ENCODE measurements at places on chromosomes 13 and 19.
A peak's percentile ranks its signal among the peaks of the same experiment; 100 is the strongest.

DNA sequence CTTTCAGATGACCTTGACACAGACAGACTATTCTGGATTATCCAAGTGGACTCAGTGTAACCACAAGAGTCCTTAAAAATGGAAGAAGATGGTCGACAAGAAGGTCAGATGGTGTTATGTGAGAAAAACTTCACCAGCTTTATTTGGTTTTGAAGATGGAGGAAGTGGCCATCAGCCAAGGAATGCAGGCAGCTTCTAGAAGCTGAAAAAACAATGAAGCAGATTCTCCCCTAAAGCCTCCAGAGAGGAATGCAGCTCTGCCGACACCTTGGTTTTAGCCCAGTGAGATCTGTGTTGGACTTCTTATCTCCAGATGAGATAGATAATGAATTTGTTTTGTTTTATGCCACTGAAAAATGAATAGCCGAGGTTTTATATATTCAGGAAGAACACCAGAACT is 501.5 kb downstream of the DCT start:
- DNase-seq: no peak

- no peak for DNase-seq
Measured at GRCh38 chr13:113915786-113916329, 52.0 kb upstream of the GAS6 start.

GRCh38 chr19:49894879-49895565 is 1.7 kb downstream of the IL4I1 start:
- DNase-seq: no peak

- no peak for DNase-seq
Measured at GRCh38 chr19:40191836-40192646, 815 bp downstream of the MAP3K10 start.

GRCh38 chr19:15109768-15110417 is 2.7 kb downstream of the SYDE1 start:
- DNase-seq: no peak

GRCh38 chr13:96898646-96899254 is 95.5 kb downstream of the OXGR1 start:
- no peak for DNase-seq

GRCh38 chr13:35144166-35144890 is 202.3 kb downstream of the NBEA start:
- no peak for DNase-seq

GRCh38 chr13:44078806-44079376 is 199.2 kb downstream of the LACC1 start:
- no peak for DNase-seq

- no peak for DNase-seq
Measured at GRCh38 chr19:38304866-38305429, 897 bp downstream of the C19orf33 start.

DNA sequence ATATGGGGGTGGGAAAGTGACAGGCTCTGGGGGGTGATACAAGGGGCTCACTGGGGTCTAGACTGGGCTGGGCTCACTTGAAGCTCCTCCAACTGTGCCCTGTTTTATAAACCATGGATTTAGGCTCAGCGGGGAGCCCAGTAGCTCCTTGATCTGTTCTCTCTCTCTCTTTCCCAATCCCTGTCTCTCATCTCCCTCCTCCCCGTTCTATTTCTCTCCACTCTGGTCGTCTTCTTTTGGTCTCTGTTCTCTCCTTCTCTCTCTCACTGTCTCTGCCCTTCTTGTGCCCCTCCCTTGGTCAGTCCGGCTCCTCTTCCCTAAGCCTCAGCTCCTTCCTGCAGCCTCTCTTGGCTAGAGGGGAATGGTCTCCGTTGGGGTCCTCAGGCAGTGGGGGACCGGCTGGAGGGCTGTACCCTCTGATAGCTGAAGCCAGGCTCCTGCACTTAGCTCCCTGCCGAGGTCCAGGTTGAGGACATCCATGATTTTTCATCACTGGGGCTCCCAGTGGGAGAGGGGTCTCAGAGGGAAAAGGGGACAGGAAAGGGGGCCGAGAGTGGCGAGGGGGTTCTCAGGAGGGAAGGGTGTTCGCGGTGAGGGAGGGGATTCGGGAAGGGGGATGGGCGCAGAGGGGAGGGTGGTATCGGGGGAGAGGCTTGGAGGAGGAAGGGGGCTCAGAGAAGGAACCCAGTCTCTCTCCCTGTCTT is 8.5 kb downstream of the UNC13A start:
- DNase-seq: no peak

DNA sequence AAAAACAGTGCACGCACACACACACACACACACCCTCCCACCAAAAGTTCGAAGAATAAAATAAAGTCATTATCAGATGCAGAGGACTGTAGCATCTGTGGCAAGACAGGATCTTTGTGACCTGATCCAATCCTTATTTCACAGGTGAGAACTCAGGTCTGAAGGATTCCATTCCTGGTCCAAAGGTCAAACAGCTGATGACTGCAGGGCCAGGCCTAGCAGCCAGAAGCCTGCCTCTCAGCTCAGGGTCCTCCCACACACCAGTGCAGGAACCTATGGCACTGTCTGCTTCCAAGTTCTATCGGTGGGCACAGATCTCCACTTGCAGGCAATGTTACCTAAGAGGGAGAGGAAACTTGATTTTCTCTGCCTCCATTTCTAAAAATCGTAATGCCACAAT is 57.5 kb downstream of the SERP2 start:
- no peak for DNase-seq

DNA sequence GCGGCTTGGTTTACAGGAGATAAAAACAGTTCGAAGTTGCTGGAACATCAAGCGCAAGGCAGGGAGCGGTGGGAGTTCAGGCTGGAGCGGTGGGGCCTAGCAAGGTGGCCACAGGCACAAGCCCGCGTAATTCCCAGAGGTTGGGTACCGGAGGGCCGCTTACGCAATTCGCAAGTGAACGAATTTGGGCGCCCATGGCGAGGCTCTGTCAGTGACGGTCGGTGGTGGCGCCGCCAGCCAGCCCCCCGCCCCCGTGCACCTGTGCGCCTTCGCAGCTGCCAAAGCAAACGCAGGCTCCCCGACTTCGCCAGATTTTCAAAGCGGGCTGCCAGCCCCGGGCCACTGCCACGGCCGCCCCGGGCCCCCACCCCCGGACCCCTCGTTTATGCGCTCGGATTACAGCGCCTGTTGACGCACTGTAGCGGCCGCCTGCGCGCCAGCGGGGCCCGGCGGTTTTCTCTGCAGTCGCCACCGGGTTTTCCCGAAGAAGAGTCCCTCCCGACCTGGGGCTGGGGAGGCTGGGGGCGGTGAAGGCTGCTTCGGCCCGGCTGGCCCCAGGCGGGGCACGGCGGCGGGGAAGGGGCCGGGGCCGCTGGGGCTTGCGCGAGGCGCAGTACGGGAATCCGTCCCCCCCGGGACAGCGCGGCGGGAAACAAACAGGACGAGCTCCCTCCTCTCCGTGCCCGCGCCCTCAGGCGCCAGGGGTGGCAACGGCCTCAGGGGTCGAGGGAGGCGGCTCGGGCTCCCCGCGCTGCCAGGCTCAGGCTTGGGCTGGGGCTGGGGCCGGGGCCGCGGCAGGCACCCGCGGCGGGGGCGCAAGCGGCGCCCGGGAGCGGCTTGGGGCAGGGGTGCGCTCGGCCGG is 709 bp downstream of the N4BP2L1 start:
- peak; percentile 83 for DNase-seq

GRCh38 chr19:48176226-48176625 is 5.7 kb downstream of the ZSWIM9 start:
- no peak for DNase-seq

- DNase-seq: no peak
Measured at GRCh38 chr13:75795274-75795673, 159.1 kb downstream of the LMO7 start.

- no peak for DNase-seq
Measured at GRCh38 chr13:20002787-20003186, 44.3 kb downstream of the ZMYM2 start.

DNA sequence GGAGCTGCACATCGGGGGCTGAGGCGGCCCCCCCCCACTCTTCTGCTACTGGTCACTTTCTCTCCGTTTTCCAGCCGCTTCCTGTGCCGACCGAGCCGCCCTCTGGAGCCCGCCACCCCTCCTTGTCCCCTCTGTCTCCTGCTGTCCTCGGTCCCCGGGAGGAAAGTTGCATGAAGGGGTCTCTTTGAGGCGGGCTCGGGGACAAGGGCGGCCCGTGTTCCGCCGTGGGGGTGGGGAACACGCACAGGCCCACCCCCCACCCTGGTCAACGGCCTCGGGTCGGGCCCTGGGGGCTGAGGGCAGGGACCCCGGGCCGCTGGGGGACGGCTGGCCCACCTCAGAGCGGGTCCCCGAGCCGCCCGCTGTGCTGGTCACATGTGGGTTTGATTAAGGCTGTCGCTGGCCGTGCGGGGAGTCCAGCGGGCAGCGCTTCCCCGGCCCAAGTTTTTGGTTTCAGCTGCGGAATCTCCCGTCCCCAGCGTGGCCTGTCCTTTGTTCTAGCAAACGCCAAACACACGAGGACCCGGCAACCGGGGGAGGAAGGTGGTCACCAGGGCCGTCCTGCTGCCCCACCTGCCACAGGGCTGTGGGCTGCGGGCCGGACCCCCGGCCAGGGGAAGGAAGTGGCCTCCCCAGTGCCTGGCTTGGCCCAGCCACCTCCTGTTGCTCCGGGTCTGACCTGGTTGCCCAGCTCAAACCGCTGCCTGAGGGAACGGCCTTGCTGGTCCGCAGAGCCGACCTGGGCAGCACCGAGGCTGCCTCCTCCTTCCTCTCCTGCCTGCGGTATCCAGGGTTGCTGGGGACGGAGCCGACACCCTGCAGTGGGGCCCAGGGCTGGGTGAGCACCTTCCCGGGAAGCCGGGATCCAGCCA is 1.9 kb downstream of the EFNA2 start:
- DNase-seq: peak; percentile 21

DNA sequence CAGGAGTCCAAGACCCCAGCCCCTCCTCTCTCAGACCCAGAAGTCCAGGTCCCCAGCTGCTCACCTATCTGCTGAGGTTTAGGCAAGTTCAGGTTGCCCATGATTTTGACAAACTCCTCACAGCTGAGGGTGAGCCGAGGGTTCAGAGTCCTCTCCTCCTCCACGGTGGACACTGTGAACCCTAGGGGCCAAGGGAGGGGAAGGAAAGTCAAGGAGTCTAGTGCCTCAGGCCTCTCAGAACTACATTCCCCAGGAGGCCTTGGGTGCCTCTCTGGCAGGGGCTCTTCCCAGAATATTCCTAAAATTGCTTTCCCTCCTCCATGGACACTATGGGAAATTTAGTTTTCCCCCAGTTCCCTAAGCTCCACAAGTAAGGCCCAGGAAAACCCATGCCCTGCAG is 3.3 kb upstream of the PHLDB3 start:
- no peak for DNase-seq

DNA sequence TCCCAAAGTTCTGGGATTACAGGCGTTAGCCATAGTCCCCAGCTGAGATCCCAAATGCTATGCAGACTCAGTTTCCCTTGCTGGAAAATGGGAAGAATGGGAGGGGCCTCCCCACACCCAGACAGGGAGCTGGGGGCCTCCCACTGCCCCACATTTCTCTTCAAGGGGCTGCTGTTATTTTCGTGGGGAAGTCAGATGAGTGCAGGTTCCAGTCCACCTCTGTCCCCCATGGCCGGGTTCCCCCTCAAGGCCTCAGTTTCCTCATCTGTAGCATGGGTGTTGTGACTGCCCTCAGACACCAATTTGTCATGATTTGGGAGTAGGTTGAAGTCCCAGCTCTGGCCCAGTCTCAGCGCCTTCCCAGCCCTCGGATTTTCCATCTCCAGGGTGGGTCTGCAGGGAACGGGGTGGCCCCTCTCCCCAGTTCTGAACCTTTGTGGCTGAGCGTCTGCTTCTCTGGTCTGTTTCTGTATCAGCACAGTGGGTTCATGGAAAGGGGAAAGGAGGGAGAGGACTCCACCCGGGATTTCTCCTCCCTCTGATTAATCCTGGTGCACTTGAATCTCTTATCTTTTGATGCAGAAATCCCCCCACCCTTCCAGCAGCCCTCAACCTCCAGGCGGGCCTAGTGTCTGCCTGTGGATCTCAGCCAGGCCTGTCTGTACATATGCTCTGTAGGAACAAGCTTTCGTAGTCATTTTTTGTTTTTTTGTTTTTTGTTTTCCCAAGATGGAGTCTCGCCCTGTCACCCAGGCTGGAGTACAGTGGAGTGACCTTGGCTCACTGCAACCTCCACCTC is 12.2 kb downstream of the NFIC start:
- no peak for DNase-seq

DNA sequence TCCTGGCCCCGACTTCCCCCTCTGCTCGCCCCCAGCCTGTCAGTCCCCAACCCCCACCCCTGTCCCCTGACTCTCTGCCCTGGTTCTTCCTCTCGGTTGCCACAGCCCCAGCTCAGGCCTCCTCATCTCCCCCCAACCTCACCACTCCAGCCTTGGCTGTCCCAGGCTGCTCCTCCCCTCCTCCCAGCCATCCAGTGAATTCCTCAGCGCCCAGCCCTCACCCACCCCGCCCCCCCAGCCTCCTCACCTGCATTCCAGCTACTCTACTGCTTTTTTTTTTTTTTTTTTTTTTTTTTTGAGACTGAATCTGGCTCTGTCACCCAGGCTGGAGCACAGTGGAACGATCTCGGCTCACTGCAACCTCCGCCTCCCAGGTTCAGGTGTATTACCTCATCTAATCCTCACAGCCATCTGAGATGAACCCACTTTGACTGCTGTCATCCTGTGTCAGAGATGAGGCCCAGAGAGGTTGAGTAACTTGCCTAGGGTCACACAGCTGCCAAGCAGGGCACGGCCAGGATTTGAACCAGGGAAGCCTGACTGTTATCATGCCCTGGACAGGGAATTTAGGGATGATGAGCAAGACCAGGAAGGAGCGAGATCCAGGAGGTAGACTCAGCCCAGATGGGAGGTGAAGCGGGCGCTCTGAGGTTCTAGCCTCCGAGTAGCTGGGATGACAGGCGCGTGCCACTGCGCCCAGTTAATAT is 2.6 kb downstream of the SULT2B1 start:
- no peak for DNase-seq

DNA sequence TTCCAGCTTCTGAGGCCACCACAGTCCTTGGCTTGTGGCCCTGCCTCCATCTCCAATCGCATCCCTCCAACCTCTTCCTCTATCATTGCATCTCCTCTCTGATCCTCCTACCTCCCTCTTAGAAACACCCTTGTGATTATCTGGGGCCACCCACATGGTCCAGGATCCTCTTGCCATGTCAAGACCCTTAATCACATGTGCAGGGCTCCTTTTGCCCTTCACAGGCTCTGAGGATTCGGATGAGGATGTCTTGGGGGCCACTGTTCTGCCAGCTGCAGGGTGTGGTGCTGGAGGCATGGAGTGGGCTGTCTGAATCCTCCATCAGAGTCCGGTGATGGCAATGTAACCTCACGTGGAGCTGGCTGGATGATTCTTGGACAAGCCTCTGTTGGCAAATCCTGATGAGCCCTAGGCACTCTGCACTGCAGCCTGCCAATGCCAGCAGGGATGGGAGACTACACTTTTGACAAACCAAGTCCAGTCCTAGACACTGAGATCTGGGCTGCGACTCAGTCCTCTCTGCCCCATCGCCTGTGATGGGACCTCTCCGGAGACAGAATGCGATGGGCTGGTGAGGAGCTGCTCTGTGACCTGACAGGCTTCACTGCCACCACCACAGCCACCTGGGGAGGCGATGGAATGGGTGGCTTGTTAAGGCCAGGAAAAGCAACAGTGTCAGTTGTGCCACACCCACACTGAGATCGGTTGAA is 61.2 kb downstream of the CCDC70 start:
- DNase-seq: no peak
